Epithelial cell of prostate (primary cell): ENCODE measurements at places on chromosomes 2 and 18.

DNA sequence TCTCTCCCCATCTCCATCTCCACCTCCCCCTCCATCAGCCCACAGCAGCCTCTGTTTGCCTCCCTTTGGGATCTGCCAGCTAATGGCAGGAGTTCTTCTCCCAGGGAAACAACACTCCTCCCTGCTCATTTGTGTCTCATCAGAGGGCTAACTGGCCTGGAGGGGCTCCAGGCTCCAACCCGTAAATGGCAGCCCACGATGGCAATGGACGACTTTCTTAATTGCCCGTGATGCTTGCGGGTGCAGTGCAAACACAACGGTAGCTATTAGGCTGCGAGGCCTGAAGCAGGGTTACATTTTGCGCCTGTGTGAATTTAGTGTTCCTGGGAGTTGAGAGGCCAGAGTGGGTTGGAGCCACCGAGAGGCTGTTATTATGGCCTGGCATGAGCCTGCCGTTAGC is 285.1 kb downstream of the TNS1 start:
- DNase-seq: no peak

GRCh38 chr2:120961396-120961795 is 225.7 kb downstream of the GLI2 start:
- no peak for DNase-seq

DNA sequence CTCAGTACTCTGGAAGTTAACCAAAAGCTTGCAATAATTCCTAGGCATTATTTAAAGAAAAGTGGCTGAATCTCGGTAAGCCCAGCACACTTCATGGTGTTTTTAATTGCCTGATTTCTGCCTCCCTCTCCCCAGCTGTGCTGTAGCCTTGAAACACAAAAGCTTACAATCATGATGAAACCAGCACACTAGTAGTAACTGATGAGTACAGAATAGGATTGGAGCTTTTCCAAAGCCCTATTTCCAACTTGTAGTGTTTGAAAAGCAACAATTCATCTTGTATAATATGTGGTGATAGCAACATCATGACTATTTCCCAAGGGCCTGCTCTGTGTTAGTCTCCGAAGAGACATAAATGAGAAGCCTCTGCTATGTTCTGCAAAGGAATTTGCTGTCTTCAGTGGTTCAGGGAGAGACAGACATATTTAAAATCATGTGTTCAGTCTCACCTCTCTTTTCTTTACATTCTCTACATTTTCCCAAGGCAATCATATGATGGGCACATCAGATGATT is 1015.0 kb downstream of the BCL11A start:
- DNase-seq: no peak

DNA sequence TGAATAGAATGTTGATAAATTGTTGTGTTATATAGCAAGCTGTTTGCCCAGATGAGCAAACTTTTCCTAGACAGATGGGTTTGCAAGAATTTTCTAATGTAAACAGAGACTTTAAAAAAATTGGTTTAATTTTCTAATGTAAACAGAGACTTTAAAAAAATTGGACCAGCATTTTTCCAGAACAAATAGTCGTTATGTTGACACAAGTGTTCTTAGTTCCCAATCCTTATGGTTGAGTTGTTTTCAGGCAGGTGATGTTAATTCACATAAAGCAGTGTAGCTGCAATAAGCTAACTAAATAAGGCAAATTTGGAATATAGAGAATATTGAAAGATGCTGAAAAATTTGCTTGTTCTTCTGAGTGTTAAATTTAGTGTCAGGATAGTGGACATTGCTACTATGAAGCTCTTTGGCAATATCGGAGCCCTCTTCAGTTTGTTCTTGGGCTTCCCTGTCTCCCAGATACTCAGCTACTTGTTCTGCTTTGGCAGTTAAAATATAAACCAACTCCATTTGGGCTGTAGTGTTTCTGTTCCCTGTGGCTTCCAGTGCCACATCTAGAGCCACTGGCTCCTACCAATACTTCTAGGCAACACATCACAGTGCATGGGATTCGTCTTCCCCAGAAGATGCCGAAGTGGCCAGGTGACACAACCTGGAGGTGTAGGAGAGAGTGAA is 105.7 kb downstream of the DYNAP start:
- no peak for DNase-seq

- DNase-seq: no peak
Observed at GRCh38 chr2:128494307-128494639, 175.6 kb upstream of the HS6ST1 start.

DNA sequence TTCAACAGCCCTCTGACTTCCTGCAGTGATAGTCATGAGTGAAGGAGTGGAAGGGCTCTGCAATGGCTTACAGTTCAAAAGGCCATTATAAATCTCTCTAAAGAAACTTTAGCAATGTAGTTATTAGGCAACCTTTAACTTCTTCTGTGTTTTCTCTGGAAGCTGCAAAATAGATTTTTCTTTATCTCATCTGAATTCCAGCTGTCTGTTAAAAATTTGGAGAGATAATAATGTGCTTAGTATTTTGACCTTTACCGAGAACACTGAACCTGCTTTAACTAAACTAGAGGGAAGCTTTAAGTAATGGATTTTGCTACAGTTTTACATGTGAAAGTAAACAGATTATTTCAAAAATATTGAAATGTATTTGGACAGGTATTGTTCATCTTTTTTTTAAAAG is 847.9 kb downstream of the ERBB4 start:
- DNase-seq: no peak

GRCh38 chr2:18149660-18150246 is 271.3 kb downstream of the KCNS3 start:
- no peak for DNase-seq

DNA sequence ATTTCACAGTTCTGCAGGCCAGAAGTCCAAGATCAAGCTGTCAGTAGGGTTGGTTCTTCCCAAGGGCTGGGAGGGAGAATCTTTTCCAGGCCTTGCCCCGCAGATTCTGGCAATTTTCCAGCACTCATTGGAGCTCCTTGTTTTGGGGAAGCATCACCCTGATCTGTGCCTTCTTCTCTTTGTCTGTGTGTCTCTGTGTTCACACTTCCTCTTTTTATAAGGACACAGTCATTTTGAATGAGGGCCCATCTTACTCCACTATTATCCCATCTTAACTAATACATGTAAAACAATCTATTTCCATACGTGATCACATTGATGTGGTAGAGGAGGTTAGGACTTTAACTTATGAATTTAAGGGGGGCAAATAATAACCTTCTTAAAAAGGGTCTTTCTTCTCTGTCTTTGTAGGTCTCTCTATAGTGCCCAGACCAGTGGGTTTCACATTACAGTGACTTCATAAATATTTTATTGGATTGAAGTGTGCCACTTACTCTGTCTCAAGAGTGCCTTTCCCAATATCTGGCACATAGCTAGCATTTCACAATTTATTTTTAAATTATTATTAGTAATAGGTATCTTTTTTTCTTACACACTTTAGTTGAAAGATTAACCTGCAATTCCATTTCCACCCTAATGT is 68.9 kb upstream of the CBLN2 start:
- DNase-seq: no peak

- DNase-seq: peak; percentile 79
Observed at GRCh38 chr18:67730886-67731285, 214.4 kb upstream of the DSEL start.

GRCh38 chr2:196066291-196067087 is 2.1 kb downstream of the DNAH7 start:
- no peak for DNase-seq

DNA sequence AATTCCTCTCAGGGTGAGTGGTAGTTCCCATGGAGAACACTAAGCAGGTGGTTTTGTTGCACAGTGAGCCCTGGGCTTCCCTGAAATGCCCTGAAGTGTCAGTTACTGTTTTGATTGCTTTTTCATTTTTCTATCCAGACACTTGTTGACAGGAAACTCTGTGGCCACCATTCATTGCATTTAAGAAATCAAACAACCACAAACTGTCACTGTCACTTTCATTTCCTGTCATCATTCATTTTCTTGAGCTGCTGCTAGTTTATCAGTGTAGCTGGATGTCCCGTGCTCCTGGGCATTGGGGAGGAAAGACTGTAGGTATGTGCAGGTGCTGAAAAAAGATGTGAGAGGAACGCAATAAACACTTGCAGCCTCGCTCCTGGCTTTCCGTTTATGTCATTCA is 891.6 kb upstream of the ZEB2 start:
- no peak for DNase-seq

- no peak for DNase-seq
Observed at GRCh38 chr2:160916300-160916699, 243.9 kb upstream of the TANK start.

GRCh38 chr18:5868218-5868854 is 27.0 kb downstream of the TMEM200C start:
- peak; percentile 43 for DNase-seq

- no peak for DNase-seq
Observed at GRCh38 chr2:230318190-230319121, 8.5 kb upstream of the SP140L start.

DNA sequence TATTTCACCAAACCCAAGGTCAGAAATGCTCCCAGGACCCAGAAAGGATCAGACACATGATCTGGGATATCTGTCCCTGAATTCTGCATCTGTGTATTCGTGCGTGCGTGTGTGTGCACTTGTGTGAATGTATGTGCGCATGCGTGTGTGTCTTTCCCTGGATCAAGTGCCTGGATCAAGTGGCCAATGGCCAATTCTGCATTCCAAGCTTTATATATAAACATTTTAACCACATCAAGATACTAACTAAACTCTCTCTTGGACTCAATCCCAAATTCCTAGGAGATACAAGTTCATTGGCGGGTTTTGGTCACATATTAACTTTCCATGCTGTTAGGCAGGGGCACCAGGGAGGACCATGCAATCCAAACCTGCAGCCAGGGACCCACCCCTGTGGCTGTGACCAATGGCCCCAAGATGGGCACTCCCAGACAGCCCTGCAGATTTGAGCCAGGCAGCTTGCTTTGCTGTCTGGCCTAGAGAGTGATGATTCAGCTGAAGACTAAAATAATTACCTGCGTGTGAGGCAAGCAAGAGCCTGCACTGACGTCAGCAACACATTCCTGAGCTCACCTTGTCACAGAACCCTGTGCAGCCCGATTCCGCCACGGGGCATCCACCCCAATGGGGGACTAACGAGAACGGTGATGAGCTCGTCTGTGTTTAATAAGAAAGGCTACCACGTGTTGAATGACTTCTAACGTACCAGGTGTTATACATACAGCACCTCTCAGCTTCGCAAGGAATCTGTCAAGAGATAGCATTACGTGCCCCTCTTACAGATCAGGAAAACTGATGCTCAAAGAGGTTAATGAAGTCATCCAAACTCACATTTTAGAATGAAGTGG is 45.3 kb upstream of the ROCK2 start:
- DNase-seq: peak; percentile 69

DNA sequence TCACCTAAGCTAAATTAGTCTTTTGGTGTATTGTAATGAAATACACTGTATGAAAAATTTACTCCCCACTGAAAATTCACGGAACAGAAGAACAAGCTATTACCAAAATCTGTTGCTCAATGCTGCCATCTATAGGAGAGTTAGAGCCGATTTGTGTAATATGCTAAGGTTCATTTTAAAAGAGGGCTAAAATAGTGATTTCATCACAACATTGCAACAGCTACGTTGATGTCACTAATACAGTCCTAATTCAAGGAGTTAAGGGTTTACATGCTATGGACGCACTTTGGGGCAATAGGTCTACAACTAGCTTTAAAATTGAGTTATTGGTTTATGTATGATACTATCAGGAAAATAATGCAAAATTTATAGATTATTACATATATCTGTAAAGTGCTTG is 3.0 kb upstream of the IRS1 start:
- no peak for DNase-seq

DNA sequence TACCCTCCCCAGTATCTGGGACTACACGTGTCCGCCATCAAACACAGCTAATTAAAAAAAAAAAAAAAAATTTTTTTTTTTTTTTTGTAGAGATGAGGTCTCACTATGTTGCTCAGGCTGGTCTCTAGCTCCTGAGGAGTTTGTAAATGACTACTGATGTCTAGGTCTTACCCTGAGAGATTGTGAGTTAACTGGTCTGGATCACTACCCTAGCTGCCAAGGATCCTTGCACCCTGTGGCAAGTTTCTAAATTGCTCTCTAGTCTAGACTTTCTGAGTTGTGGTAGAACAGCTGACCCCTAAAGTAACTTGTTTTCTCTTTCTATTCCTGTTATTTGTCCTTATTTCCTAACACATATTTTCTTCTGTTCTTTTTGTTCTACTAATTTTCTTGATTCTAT is 44.5 kb downstream of the ABHD3 start:
- no peak for DNase-seq

- no peak for DNase-seq
Observed at GRCh38 chr2:88450925-88451810, 1.3 kb downstream of the FOXI3 start.

DNA sequence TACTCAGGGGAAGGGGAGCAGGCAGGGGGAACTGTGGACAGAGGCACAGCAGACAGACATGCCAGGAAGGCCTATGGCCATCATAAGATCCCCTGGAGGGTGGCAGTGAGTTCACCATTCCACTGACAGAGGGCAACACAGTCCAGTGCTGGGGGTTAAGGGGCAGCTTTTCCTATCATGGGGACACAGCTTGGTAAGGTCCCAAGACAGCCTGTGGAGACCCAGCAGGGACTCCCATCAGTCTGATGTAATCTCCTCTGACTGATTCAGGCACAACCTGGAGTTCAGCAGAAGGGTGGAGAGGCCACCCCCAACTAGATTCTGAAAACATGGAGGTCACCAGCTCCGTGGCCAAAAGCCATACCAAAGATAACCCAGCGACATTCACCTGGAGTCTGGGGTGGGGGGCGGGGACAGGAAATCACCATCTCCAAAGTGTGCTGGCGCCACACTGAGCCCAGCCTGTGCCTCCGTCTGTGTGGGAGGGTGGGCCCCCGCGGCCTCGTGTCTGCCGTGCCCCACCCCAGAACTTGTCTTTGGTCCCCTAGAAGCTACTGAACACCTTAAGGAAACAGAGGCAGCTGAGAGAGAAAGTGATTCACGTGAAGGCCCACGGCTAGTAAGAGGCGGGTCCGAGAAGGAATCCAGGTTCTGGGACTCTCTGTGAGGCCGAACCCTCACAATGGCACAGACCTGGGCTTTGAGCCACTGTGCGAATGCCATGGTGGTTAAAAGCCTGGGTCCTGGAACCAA is 28.6 kb downstream of the DNMT3A start:
- no peak for DNase-seq

DNA sequence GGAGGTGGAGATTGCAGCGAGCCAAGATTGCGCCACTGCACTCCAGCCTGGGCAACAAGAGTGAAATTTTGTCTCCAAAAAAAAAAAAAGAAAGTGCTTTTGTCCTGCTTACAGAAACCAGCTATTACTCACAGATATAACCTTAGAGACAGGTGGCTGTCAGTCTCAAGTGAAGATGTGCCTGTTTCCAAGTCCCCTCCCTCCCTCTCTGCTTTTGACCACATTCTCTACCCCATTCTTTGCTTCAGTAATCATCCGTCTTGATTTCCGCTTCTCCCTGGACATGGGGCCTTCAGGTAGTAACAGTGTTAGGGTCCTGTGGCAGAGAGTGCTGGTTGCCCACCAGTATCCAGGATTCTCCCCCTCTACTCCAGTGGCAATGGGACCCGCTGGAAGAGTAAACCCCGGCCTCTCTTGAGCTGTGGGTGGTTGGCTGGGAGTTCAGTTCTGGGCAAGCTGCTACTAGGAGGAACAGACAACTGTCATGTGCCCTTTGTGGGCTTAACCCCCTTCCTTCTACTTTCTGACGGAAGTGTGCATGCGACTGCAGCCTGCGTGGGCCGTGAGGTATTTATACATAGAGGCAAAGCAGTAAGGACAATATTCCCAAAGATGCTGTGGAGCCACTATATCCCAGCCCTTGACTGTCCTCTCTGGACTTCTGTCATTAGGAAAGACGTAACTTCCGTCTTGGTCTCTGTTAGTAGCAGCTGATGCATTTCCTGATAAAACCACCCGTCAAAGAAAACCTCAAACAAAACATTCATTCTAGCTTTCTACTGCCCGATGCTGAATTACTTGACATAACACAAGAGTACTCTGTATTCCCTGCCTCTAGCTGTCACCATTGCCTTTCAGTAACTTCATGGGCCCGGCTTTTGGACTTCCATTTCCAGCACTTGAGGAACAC is 17.8 kb downstream of the PDCL3 start:
- DNase-seq: no peak
